NCI-H1105 treated with DMSO at 0.1 percent for 48 hours (cell line): ENCODE measurements at places on chromosomes 6 and 20.

GRCh38 chr6:81895511-81896185 lies 143.2 kb upstream of the TENT5A start:
- no peak for DNase-seq

DNA sequence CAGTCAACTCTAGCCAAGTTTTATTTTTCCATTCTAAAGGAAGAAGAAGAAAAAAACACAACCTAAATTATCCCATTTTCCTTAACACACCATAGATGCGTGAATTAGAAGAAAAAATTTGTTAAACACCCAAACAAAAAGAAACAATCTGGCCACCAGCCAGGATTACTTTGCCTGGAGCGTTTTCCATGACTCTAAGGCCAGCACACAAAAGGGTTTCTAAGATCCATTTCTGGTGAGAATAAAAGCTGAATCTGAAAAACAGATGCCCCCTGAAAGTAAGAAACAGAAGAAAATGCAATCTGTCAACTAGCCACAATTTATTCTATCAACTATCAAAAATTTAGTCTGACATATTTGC lies 267.2 kb upstream of the SULF2 start:
- peak; percentile 60 for DNase-seq

DNA sequence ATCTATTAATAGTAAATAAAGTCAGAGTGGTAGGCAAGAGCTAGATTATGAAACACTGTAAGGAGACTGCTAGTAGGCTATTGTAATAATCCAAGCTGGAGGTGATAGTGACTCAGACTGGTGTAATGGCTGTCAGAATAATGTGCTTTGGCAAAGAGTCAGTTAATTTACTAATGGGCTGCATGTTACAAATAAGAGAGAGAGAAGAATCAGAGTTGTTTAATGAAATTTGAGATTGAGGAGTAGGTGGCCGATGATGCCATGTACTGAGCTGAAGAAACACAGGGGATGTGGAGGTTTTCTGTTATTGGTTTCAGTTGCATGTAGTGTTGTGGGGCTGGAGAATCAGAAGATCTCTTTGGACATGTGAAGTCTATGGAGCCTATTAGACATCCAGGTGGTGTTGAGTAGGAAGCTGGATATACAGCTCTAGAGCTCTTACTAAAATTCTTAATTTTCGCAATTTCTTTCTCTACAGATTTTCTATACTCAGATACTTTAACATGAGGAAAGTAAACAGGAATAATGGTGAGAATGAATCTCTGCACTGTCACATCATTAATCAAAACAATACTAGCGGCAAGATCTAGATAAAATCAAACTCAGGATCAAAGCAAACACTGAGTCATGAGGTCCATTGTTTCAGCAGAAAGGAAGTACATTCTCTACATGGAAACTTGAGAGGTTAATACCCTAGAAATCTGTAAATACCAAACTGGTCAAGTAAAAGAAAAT lies 167.7 kb downstream of the SIM1 start:
- peak; percentile 11 for DNase-seq

- no peak for DNase-seq
Measured at GRCh38 chr6:104632588-104632987, 227.1 kb downstream of the HACE1 start.

- DNase-seq, result peak; percentile 77
Measured at GRCh38 chr6:22250486-22250885, 46.4 kb downstream of the PRL start.
